ENCODE measurements at places on chromosomes 13 and 19.
A peak's percentile ranks its signal among the peaks of the same experiment; 100 is the strongest.

DNA sequence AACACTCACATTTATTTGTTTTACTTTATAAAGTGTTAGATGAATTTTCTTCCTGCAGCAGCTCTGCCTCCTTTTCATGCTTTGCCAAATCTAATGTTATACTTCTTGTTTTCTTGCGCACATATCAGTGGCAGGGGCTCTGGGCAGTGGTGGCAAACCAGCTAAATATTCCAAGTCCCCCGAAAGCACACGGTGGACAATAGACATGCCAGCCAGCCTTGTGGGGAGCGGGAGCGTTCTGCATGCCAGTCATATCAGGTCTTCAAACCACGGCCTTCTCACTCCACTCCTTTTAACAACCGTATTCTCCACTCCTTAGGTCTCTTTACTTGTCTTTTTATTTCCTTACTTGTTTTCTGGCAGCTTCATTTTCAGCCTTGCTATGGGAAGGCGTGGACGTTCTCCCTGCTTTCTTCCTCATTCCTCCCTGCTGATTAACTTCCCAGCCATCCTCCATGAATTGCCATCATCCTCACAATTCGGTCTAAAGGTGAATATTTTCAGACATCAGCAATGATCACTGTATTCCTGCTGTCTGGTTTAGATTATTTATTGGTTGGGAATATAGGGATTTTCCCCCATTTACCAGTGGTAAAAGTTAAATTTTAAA is 77.1 kb upstream of the WASF3 start:
- no peak for DNase-seq

GRCh38 chr13:30340331-30341250 is 33.2 kb upstream of the KATNAL1 start:
- no peak for DNase-seq

DNA sequence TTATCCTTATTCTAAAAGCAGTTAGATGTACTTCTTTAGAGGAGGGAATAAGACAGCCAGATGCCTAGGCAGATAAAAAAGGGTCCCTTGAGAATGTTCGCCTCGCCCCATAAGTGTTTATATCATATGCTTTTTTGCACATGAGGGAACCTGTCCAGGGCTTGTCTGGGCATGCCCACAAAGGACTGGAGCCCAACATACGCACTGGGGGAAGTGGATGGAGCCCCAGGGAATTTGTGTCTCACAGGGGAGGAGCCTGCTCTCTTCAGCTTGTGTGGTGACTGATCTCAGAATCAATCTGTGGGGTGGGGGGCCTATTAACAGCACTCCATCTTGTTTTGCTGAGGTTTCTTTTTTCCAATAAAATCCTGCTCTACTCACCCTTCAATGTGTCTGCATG is 22.6 kb downstream of the MED4 start:
- no peak for DNase-seq

- no peak for DNase-seq
Measured at GRCh38 chr19:49773663-49774350, 7.0 kb downstream of the AP2A1 start.

- no peak for DNase-seq
Measured at GRCh38 chr13:94703721-94704314, 8.5 kb downstream of the SOX21 start.

DNA sequence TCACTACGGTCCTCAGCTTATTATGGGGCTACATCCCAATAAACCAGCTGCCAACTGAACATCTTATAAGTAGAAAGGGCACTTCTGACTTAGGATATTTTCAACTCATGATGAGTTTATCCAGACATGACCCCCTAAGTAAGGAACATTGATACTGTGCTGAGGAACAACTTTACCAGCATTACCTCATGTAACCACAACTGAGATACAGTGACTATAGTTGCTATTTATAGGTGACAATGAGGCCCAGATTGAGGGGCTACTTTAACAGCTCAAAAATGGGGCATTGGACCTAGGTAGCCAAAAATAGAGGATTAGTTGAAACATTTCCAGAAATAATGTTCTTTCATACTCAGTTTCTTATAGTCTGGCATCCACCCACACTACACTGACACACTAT is 26.8 kb downstream of the SKA3 start:
- DNase-seq, result no peak

- no peak for DNase-seq
Measured at GRCh38 chr19:3644351-3645066, 17.9 kb upstream of the CACTIN start.

DNA sequence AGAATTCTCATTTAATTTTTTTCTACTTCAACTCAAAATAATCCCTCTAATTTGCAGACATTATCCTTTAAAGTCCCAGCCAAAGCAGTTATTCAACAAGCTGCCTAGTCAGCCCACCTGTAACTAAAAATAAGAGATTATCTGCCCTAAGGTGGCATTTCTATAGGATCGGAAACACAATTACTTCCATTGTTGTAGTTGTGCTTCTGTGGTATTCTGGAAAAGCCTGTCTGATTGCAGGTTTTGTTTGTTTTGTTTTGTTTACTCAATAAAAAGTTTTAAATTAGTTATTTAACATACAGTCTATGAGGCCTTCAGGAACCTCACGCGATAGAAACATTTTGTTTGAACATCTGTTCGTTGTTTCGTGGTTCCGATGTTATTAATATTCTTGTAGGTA is 101.0 kb downstream of the ZIC5 start:
- DNase-seq, result no peak

- no peak for DNase-seq
Measured at GRCh38 chr19:1261798-1262622, 7.1 kb upstream of the CIRBP start.

- DNase-seq, result no peak
Measured at GRCh38 chr13:111548805-111549204, 228.4 kb downstream of the TEX29 start.

GRCh38 chr13:36366031-36366430 is 19.8 kb upstream of the SPART start:
- DNase-seq, result no peak

GRCh38 chr19:29630655-29631054 is 24.6 kb downstream of the POP4 start:
- DNase-seq, result no peak

DNA sequence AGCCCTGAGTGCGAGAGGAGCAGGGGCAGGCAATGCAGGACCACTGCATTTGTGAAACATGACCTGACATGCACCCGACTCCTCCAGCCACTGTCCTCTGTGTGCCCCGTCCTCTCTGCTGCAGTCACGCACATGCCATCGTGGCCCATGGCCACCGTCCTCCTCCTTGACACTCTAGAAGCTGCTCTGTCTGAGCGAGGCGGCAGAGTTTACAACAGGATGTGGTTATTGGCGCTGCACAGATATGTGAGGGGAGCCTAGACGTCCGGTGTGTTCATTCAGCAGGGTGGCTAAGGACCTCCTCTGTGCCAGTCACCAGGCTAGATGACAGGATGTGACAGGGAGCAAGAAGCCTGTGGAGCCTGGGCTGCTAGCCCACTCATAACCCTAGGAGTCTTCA is 277.8 kb downstream of the FOXO1 start:
- DNase-seq, result peak; percentile 71

GRCh38 chr19:8142513-8142900 is 6.9 kb downstream of the FBN3 start:
- no peak for DNase-seq

GRCh38 chr13:80727321-80727975 is 386.5 kb upstream of the SPRY2 start:
- no peak for DNase-seq

- no peak for DNase-seq
Measured at GRCh38 chr19:7905268-7905667, 1.6 kb downstream of the MAP2K7 start.

DNA sequence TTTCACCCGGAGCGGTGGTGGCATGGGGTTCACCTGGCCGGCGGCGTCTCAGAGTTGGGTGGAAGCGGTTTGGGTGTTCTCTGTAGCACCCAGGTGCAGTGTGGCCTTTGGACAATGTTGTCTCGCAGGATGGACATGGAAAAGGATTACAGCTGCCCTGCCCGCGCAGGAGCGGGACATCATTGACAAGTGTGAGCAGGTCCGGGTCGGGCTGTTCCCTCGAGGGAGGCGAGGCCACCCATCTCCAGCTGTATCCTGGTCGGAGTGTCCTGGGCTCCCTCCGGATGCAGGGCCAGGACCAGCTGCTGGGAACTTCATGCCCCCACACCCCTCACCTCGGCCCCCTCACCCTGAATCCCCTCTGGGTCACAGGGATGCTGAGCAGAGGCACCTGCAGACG is 7.8 kb upstream of the ZNF14 start:
- no peak for DNase-seq

DNA sequence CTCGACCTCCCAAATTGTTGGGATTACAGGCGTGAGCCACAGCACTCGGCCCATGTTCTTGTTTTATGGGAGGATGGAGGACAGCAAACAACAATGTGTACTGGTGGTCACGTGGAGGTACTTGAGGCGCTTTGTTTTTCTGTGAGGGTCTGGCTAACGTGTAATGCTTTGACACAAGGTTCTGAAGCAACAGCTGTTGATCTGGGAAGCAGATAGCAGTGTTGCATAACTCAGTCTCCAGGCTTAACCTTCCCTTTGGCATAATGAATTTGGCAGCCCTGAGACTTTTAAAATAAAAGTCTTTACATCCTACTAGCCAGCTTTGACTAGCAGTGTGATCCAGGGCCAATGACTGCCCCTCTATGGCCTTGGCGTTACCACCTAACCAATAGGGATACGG is 6.9 kb upstream of the ZNF580 start:
- DNase-seq, result no peak

- DNase-seq, result no peak
Measured at GRCh38 chr13:36954542-36954941, 34.5 kb upstream of the SMAD9 start.

- no peak for DNase-seq
Measured at GRCh38 chr19:2231621-2232221, 4.4 kb downstream of the PLEKHJ1 start.

GRCh38 chr19:47093841-47094240 is 19.7 kb downstream of the ZC3H4 start:
- DNase-seq, result no peak

DNA sequence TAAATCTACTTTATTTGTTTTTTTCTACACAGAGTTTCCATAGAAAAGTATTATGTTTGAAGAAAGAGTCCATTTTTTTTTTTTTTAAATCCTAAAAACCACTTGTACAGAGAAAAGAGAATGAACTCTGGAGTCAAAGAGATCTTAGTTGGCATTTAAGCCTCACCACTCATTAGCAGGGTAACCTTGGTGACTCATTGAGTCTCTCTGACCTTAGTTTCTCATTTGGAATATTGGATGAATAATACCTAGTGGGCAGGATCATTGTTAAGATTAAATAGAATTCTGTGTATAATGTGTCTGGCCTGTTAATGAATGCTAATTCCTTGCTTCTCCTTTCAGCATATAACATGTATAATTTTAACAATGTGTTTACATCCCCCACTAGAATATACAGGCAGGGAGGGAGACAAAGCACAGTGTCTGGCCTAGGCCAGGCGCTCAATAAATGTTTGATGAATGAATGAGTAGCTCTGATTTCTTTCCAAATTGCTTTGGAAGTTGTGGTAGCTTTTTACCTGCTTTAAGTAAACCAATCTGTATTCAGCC is 48.7 kb upstream of the MYCBP2 start:
- no peak for DNase-seq

- no peak for DNase-seq
Measured at GRCh38 chr19:48560095-48560530, 8.1 kb downstream of the SULT2B1 start.

DNA sequence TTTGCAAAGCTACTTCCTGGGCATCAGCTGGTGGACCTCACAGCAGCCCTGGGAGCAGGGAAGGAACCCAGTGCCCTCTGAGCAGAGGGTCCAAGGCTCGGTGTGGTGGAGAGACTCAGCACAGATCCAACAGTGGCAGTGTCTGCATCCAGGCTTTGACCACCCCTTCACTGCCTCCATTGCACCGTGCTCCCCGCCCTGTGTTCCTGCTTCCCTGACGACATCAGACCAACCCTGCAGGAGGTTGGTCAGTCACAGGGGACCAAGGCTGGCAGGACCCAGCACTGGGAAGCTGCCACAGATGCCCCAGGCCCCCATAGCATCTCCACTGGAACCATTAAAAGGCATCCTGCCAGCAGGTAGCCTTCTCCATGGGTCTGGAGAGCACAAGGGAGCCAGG is 7.8 kb upstream of the VSTM2B start:
- DNase-seq, result no peak

DNA sequence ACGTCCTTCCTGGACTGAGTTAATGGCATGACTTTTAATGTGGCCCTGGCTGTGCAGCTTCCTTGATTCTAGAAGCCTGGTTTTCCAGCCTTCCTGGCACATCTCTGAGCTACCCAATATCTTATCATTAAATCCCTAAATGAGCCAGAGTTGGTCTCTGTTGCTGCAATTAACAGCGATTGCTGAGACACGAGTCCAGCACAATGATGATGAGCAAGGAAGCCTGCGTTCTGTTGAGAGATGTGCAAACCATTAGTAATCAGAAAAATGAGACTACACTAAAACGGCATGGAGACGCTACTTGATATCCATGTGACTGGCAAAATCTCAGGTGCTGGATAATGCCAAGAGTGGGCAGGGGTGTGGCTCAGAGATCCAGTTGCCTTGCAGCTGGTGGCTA is 26.2 kb downstream of the GPR42 start:
- DNase-seq, result no peak

GRCh38 chr13:41905600-41906254 is 55.2 kb downstream of the VWA8 start:
- no peak for DNase-seq

Measured in stimulated activated CD4-positive, alpha-beta T cell treated with anti-CD3 and anti-CD28 coated beads, Interleukin-4, amount 100 ng/mL, for 48 hours (primary cell).